ENCODE measurements at places on chromosomes 5 and 9.

DNA sequence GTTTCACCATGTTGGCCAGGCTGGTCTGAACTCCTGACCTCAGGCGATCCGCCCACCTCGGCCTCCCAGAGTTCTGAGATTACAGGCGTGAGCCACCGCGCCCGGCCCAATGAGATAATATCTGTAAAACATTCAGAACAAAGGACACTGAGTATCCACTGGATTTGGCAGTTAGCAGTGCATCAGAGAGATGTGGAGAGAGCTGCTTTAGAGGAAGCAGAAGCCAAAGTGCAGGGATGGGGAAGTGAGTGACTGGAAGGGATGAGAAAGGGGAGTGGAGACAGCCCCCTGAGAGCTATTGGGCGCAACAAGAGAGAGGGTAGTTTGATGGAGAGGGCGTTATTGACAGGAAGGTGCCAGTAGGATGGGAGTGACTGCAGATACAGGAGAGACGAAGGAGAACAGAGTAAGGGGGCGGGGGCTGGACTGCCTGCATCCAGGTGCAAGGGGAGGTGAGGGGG is 157.5 kb upstream of the SHB start:
- DNase-seq = no peak

GRCh38 chr9:95193480-95193879 is 124.0 kb downstream of the FANCC start:
- no peak for DNase-seq

- DNase-seq = no peak
Measured at GRCh38 chr9:131402738-131403492, 9.0 kb downstream of the PRRC2B start.

- no peak for DNase-seq
Measured at GRCh38 chr5:32810804-32811203, 99.7 kb downstream of the NPR3 start.

GRCh38 chr9:92989561-92989960 is 42.2 kb downstream of the FGD3 start:
- no peak for DNase-seq

DNA sequence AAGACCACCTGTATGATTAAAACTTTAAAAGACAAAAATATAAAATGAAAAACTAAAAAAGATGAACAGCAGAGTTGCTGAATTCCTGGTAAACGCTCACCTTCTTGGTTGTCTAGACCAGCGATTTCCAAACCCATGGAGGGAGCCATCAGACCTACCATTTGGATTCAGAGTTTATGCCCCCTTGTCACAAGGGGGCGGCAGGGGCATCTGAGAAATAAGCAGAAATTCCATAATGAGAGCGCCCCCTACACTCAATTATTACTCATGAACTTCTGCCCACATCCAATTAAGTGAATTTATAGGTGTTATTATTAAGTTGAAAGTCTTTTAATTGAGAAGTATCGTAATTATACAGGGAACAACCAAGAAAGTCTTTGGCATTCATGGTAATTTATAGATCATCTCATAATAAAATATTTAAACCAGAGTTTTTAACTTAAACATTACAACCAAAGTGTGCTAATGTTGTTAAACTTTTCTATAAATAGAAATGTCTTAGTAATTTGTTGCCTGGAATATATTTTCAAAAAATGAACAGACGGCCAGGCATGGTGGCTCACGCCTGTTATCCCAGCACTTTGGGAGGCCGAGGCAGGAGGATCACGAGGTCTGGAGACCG is 35.2 kb upstream of the SPATA31C2 start:
- no peak for DNase-seq

GRCh38 chr9:13113216-13113615 is 166.3 kb downstream of the MPDZ start:
- DNase-seq = no peak

DNA sequence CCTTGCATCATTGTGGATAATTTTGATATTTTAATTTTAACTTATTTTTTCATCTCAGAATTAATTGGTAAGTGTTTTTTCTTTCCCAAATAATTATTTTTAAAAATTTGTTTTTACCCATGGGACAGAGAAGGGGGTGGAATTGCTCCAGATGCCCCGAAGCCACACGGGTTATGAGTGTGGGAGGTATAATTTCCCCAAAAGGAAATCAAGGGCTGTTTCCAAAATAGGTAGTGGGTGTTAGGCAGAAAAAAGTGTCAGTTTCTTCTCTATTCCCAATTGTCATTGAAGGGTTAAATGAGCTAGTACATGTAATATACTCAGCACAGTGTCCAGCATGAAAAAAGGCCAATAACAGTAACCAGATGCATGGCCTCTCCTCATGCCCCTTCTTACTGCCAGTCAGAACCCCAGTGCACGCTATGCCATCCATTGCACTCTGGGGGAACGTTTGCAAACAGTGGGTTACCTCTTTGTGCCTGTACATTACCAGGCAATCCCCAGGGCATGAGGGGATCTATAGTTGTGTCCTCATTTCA is 36.4 kb upstream of the ANGPTL2 start:
- no peak for DNase-seq

DNA sequence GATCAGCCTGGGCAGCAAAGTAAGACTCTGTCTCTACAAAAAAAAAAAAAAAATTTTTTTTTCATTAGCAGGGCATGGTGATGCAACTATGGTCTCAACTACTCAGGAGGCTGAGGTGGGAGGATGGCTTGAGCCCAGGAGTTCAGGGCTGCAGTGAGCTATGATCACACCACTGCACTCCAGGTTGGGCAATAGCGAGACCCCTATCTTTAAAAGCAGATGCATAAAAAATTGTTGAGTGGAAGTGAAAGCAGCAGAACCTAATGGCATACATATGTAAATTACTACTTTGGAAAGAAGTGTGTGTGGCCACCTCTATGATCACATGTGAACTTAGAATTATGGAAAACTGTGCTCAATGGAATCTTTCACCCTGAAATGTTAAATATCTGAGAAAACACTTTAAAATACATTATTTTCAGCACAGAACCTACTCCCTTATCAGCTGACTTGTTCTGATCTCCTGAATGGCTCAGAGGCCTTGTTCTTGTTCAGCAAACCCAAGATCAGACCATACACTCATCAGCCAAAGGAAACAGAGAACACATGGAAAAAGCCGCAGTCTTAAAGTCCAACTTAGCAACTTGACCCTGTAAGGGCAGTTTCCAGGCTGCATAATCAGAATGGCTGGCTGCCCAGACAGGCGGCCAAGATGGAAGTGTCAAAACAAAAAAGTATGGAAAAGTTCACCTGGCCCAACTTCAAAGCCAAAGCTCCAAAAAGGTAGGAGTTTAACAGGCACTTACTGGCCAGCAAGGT is 56.5 kb downstream of the SIL1 start:
- DNase-seq = no peak

DNA sequence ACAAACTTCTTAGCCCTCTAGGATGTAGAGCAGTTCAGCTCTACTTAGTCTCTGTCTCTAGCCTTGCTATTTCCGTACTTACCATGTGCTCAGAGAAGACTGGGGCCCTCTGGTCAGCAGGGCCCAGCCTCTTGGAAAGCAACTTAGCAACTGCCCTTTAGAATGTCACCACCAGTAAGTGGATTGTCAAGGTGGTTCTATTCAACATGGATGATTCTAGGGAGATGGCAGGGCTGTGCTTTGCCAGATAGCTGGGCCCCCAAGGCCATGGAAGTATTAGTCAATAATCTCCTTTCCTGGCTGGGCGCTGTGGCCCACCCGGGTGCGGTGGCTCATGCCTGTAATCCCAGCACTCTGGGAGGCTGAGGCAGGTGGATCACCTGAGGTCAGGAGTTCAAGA is 177.6 kb upstream of the MVB12B start:
- no peak for DNase-seq

DNA sequence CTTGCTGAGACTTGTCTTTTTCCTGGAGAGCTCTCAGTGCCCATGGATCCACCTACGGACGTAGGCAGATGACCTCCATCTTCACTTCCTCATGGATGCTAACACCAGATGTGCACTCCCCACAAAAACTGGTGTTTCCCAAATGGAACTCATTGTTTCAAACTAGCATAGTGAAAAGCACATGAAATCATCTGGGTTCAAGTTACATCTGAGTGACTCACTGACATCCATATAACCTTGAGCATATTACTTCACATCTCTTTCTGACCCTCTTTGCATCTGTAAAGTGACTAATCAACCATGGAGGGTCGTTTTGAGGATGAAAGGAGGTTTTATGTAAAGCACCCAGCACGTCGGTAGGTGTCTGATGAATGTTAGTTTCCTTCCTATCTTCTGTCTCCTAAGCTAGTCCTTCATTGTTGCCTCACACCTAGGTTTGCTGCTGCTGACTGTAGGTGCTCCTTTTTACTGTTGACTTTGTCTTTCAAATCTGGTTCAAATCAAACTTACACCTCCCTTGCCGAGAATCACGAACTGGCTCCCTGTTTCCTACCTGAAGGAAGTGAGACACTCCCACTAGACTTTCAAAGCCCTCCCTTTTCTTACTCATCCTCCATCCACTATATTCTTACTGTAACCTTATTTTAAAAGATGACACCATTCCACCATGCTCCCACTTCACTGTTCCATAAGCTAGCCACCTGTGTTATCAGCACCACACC is 10.3 kb downstream of the OCLN start:
- DNase-seq = no peak

GRCh38 chr9:94042516-94043360 is 41.5 kb upstream of the PTPDC1 start:
- DNase-seq = no peak

DNA sequence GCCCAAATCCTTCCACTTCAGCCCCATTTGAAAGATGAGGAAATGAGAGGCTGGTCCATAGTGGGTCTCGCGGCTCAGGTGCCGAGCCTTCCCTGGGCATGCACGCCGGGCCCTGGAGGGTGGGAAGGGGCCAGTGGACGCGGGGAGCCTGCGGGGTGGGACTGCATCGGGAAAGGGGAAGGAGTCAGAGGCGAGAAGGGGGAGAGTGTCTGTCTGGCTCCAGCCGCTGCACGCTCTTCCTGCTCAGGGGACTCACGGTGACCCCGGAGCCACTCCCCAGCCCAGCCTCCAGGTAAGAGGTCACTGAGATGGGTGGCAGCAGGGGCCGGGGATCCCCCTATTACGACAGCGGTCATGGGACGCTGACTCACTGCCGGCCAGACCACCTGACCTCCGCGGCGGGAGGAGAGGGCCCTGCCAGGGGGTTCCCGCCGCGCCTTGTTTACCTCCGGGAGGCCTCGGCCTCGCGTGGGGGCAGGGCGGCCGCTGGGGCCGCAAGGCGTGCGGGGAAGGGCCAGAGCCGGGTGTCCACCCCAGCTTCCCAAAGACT is 1.9 kb upstream of the SQSTM1 start:
- DNase-seq = no peak

GRCh38 chr9:7828334-7828733 is 28.8 kb upstream of the DMAC1 start:
- DNase-seq = no peak

GRCh38 chr5:61617995-61618525 is 286.0 kb downstream of the ZSWIM6 start:
- no peak for DNase-seq

GRCh38 chr5:82480331-82480730 is 202.2 kb upstream of the RPS23 start:
- DNase-seq = no peak

DNA sequence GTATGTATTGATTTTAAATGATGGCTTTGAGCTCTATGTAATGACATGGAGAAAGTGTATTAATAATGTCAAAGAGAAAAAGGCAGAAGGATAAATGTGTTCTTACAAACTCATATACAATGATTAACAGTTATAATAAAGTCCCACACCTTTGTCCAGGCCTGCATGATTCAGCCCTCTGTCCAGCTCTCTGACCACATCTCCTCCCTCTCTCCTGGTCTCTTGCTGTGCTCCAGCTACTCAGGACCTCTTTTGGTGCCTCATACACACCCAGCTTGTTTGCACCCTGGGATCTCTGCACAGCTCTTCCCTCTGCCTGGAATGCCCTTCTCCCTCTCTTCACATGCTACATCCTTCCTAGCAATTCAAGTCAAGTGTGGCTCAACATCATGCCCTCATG is 37.5 kb upstream of the DMRT1 start:
- no peak for DNase-seq

GRCh38 chr5:135035678-135036030 is 1.6 kb upstream of the PITX1 start:
- no peak for DNase-seq

- no peak for DNase-seq
Measured at GRCh38 chr9:98045234-98046179, 11.0 kb upstream of the NANS start.

DNA sequence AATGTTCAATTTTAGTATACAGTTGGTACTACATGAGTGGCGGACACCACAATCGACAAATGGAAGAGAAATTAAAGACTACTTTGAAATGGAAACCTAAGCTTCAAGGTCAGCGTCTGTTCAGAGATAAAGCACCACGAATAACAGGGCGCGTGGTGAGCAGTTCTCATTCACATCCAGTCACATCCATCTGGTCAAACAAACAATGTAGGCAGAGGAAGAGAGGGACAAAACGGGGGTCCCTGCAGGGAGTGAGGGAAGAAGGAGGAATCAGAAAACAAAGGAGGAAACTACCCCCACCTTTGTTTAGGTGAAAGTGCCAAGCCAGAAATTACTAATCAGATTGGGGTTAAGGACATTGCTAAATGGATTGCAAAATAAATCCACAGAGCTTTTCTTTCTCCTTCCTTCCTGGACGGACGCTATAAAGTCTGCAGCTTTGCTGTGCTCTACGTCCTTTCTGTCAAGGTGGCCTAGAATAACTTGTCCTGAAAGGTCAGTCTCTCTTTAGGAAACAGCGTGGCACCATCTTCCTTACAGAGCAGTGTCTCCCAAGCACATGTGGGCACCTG is 138.6 kb downstream of the ENTREP1 start:
- DNase-seq = no peak

DNA sequence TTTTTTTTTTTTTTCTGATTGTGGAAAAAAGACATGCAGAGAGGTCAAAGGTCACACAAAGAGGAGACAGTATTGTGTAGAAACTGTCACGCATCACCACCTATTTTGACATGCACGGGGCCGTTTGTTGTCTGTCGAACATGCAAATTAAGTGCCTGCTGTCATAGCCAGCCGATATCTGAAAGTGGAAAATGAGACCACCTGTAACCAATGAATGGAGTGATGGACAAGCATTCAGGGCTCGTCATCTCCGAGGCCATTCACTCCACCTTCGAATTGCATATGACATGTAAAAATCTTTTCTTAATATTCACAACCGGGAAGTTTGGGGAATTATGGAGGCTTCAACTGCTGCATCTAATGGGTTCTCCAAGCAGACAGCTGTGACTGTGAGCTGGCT is 512.2 kb upstream of the ADAMTS16 start:
- DNase-seq = no peak

DNA sequence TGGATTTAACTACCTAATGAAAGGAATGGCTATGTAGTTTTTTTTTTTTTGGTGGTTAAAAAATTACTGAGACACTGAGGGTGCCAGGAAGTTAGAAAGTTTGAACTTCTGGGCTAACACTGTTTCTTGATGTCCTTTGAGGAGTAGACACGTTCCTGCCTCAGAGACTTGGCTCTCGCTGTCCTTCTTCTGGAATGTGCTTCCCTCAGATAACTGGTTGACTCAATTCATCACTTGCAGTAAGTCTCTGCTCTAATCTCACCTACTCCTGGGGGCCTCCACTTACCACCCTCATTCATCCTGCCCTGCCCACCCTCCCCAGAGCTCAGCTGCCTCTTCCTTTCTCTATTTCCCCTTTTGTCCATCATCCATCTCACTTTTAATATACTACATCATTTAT is 167.0 kb downstream of the YTHDC2 start:
- DNase-seq = no peak

GRCh38 chr5:106658150-106658549 is 1012.6 kb downstream of the EFNA5 start:
- no peak for DNase-seq

- DNase-seq = no peak
Measured at GRCh38 chr5:88761939-88762338, 121.0 kb downstream of the MEF2C start.
